NCI-H526 (cell line): ENCODE measurements at places on chromosomes 13 and 19.

- DNase-seq, result no peak
These were observed 16.9 kb downstream of the MOB3A start for GRCh38 chr19:2079076-2079864.

- no peak for DNase-seq
These were observed 285.0 kb upstream of the SLC10A2 start for GRCh38 chr13:103351035-103351828.

GRCh38 chr13:112141643-112142400 is 74.9 kb downstream of the SOX1 start:
- no peak for DNase-seq

DNA sequence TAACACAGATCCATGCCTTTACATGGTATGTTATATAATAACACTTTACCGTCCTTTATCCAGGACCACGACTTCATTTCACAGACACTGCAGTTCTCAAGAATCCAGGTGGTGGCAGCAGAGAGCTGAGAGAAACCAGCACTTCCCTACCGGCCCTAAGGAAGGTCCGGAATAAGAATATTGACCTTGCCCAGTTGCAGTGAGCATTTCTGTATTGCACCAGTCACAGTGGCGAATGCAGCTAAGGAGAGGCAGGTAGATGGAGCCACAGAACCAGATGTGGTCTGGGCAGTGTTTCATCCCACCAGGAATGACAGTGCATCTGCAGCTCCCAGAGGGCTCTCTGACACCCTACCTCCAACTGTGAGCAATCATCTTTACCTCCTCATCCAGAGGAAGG is 44.6 kb downstream of the ZNF787 start:
- DNase-seq, result peak; percentile 73

- DNase-seq, result no peak
These were observed 118.5 kb downstream of the SOX1 start for GRCh38 chr13:112185466-112185865.

DNA sequence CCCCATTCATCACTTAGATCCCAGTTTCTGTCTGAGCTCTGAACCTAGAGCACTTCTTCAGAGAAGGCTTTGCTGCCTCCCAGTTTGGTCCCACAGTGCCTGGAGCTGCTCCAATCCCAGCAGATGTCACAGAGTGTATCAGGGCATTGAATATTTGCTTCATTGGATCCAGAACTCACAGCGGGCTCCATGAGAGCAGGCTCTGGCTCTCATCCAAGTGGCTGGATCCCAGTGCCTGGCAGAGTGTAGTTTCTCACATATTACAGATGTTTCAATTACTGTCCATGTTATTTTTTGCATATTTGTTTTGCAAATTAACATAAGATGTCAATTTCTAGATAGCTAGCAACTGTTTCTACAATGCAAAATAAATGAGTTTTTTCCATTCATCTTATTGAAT is 50.6 kb downstream of the MYO16 start:
- no peak for DNase-seq

- no peak for DNase-seq
These were observed 26.3 kb upstream of the ZNF492 start for GRCh38 chr19:22607653-22608430.

GRCh38 chr19:13099073-13099999 is 3.3 kb downstream of the LYL1 start:
- peak; percentile 28 for DNase-seq

DNA sequence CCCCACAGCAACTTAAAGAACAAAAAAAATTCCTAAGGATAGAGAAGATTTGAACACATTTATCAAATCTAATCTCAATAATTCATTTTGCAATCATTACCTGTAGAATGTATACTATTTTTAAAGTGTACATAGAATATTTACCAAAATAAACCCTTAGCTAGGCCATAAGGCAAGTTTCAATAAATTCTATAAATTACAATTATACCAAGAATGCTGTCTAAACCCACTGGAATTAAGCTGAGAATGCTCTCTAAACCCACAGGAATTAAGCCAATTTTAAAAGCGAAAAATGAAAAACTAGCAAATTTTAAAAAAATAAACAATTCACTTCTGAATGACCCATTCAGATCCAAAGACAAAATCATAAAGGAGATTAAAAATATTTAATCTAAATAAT is 540.4 kb upstream of the NBEA start:
- no peak for DNase-seq

GRCh38 chr13:42865768-42866102 is 84.4 kb downstream of the FAM216B start:
- DNase-seq, result no peak

DNA sequence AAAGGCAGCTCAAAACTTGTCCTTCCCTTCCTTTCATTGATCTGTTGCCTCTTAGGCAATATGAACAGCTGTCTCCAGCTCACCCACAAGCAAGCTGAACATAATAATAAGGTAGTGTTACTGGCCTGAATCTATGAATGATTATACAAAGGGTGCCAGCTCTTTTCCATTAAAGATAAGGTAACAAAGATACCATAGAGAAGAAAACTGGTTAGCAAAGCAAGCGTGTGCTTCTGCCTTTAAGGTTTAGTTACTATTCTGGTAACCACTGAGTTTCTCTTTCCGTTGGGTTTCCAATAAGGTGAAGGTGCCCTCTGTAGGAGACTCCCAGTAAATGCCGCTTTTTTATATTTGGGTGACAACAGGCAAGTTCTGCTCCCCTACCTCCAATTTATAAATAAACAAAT is 12.1 kb upstream of the DACH1 start:
- DNase-seq, result peak; percentile 88

- no peak for DNase-seq
These were observed 4.1 kb downstream of the GRIN3B start for GRCh38 chr19:1004204-1004802.

DNA sequence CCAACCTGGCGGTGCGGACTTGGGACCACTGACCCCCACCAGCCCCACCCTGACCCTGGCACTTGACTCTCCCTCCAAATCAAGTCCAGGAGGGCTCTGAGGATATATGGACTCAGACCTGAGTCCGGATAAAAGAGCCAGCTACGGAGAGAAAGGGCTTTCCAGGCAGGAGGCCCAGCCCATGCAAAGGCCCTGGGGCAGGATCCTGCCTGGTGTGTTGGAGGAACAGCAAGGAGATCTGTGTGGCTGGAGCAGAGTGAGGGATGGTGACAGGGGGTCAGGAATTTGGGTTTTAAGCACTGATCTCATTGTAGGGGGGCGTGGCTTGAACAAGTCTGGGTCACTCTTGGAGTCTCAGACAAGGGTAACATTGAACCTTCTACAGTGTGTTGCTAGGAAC is 474 bp upstream of the ZNRF4 start:
- no peak for DNase-seq

- DNase-seq, result peak; percentile 76
These were observed 7.9 kb upstream of the ARHGAP33 start for GRCh38 chr19:35767288-35768081.

DNA sequence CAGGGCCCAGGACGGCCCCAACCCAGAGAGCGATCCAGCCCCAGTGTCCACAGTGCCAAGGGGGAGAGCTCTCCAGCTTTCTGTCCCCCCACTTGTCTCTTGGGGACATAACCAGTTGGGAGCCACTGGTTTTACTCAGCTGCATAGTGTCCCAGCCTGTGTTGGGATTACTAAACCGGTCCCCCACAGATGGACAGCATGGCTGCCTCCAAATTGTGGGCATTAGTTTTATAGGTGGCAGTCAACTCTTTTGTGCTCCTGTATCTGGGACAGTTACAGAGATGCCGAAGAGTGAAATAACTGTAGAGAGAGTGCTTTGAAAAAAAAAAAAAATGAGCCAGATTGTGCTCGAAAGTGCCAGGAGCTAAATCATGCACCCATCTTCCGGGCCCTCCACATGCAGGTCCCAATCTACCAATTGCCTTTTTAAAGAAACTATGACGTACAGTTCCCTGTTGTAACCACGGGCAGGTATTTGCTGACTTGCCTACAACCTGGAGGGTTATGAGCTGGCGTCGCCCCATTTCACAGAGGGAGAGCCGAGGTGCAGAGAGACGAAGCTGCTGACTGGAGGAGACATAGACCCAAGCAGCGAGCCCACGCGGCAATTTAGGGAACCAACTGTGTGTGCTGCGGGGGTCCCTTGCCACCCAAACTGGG is 2.4 kb upstream of the NFIC start:
- no peak for DNase-seq

- DNase-seq, result no peak
These were observed 629 bp downstream of the PEPD start for GRCh38 chr19:33520844-33521479.

- DNase-seq, result no peak
These were observed 498.6 kb downstream of the FGF9 start for GRCh38 chr13:22169473-22169872.

DNA sequence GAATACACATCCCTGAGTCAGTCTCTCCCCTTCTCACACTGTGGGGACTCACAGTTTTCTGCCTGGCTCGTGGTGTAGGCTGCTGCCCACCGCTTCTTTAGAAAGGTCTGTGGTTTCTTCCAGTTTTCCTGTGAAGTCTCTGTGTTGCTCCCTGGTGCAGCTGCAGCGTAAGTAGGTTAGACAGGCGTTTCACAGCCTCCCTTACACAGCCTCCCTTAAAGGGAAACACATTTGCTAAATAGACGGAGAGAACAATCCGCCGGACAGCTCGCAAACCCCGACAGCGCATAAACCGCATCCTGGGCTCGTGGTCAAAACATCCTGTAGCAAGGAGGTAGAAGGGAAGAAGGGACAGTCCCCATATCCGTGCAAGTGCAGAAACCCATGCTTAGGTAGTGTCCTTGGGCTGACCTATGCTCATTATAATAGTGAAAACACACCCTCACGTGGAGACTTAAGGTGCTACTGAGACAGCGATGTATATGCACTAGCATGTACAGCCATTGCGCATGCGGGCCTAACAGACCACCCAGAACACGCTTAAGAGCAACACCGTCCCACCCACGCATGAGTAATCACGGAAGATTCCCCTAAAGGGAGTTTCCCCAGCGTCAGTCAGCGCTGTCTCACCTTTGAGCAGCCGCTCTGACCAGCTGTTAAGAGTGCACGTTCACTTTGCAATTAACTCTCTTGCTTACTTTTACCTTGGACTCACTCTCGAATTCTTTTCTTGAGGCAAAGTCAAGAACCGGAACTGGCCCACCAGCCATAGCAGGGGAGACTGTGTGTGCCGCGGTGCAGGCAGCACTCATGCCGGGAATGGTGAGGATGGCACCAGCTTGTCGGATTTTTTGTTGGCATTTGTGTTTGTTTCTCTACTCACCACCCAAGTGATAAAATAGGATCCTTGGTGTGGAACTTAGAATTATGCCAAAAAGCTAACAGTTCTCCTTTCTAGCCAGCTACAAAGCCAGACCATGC is 16.6 kb downstream of the SIGLEC8 start:
- DNase-seq, result no peak

DNA sequence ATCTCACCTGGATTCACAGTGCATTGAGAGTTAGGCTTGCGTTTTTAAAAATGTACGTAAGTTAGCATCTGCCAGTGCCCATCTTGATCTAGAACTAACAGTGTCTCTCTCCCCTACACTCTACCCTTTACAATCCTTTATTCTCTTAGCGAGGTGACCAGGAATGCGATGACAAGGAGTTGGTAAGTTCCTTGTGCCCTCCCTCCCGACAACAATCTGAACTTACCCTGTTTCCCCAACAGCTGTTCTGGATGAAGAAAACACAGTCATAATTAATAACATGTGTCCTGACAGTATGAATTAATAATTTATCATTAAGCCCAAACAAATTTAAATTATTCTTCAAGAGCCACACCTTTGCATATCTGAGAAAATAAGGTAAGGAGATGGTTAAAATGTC is 6.3 kb downstream of the TSHZ3 start:
- DNase-seq, result no peak

GRCh38 chr13:102631198-102631597 is 34.4 kb downstream of the TPP2 start:
- DNase-seq, result no peak

- DNase-seq, result no peak
These were observed 546.6 kb downstream of the DCT start for GRCh38 chr13:93932901-93933300.

DNA sequence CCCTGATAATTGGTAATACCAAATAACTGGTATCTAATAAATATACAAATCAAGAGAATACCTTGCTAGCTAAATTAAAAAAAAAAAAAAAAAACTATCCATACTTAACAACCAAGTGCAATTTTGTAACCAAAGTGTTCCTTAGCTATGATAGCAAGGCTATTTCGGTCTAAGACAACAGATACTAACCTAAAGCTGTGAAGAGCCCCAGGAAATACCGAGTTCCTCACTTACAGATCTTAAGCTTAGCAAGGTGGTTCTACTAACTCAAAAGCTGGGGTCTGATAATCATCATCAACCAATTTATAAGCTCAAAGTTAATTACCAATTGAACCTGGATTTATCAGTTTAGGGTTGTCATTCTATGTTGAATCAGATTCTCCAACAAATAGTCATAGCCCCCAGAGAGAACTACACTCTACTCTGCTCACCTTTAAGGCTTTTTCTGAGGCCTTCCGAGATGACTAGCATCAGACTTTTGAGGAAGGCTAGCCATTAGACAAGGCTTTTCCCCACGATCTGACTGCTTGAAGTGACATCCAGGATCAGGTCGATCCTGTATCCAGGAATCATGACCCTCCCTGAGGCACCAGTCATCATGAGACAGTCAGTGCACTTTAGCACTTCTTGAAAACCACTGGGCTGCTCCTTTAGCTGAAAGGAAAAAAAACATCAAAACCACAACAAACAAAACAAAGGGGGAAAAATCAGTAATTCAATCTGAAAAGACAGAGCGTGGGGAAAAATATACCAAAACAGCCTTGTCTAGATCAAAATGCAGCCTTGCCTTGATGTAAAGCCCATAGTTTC is 31.9 kb downstream of the INTS6 start:
- DNase-seq, result no peak

DNA sequence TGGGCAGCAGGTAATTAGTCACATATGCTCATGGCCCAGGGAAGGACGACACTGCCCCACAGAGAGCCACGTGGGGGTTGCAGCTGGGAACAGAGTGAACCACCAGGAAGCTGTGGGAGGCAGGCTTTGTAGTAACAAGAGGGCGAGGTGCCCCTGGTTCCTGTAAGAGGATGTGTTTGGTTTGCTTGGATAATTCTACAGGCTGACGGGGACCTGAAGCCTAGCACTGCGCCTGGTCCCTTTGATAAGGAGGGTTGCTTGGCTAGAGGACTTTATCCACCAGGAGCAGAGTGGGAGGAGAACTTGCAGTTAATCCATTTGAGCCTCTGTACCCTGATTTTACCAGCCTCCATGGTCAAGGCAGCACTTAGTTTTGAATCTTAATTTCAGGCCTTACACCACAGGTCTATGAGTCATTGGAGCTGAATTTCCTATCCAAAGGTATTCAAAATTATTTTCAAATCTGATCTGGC is 67.4 kb upstream of the CLDN10 start:
- peak; percentile 40 for DNase-seq

DNA sequence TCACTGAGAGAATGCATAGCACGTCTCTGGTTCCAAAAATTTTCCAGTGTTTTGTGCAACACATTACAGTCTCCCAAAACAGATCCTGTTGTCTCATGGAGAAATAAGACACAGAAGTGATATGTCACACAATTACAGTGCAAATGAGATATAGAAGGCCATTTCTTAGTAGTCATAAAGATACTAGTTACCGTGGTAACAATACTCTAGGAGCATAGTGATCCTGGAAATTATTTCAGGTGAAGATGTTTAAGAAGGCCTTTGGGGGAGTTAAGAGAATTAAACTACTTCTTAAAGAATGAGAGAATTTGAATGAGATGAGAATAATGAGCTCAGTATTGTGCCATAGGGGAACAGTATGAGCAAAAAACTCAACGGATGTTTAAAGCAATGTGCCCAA is 628.0 kb upstream of the MIR17HG start:
- DNase-seq, result no peak
